ENCODE measurements at places on chromosomes 3 and 15.

DNA sequence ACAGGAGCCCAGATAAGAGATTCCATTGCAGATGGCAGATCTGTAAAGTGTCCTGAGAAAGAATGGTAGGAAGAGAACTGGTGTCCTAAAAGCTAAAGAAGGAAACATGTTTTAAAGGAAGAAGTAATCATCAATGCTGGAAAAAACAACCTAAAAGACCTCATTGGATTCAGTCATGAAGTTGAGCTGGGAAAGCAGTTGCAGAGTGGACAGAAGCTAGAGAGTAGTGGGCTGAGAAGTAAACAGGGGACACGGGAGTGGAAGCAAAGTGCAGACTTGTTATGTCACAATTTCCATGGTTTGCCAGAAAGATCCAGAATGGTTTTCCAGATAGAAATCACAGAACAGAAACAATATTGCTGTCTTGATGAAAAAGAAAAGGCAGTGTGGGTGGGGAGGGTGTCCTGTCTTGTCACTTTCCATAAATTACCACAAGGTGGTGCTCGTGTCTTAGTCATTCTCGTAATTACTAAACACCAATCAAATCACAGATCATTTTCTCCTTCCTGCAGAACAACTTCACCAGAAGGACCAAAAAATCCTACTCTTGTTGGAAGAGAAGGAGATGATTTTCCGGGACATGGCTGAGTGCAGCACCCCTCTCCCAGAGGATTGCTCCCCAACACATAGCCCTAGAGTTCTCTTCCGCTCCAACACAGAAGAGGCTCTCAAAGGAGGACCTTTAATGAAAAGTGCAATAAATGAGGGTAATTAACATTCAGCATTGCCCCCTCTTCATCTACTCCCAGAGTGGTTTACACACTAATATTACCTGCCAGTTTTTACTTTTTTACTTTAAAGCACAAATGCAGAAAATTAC lies 64.5 kb downstream of the KLHL25 start:
- DNase-seq, result peak; percentile 47

DNA sequence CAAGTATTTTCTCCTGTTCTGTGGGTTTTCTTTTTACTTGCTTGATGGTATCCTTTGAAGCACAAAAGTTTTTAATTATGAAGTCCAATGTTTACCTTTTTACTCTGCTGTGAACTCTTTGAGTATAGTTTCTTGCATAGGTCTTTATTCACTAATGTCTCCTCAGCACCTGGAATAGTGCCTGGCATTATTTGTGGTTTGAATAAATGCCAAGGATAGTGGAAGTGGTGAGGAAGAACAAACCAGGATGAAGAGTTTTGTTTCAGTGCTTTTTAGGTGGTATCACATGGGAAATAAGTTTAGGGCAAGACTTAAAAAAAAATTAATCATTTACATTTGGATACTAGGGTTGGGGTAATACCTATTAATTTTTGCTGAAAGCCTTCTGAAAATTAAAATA lies 25.7 kb downstream of the GPD1L start:
- no peak for DNase-seq

DNA sequence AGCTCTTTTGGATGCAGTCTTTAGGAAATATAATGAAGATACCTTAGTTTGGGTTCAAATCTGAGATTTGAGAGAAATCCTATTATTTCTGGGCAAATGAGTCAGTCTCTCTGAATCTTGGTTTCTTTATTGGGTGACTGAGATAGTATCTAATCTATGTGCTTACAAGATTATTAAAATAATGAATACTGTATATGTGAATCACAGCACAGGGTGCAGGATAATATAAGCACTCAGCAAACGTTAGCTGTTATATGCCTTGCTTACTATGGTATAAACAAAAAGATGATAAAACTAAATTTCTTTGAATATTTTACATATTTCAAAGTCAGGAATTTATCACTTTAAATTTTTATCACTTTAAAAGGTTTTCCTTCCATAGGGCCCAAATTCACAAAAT lies 29.6 kb downstream of the FGF7 start:
- DNase-seq, result no peak

- no peak for DNase-seq
Measured at GRCh38 chr3:31962801-31963205, 18.3 kb downstream of the OSBPL10 start.

- DNase-seq, result no peak
Measured at GRCh38 chr3:110902453-110903085, 169.0 kb upstream of the NECTIN3 start.

DNA sequence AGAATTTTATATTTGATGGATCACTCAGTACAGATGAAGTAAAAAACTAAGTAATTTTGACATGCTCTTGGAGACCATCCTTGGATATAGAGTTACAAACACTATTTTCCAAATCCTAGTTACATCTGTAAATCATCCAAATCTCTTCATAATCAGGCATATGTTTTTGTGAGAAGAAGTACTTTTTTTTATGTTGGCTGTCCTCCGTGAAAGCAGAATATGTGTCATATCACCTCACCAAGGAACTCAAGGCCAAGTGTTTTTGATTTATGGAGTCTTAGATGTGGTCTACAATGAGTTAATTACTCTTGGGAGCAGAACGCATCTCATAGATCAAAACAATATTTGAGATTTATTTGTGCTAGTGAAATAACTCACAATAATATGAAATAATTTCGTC lies 416.5 kb upstream of the TGFBR2 start:
- DNase-seq, result no peak

DNA sequence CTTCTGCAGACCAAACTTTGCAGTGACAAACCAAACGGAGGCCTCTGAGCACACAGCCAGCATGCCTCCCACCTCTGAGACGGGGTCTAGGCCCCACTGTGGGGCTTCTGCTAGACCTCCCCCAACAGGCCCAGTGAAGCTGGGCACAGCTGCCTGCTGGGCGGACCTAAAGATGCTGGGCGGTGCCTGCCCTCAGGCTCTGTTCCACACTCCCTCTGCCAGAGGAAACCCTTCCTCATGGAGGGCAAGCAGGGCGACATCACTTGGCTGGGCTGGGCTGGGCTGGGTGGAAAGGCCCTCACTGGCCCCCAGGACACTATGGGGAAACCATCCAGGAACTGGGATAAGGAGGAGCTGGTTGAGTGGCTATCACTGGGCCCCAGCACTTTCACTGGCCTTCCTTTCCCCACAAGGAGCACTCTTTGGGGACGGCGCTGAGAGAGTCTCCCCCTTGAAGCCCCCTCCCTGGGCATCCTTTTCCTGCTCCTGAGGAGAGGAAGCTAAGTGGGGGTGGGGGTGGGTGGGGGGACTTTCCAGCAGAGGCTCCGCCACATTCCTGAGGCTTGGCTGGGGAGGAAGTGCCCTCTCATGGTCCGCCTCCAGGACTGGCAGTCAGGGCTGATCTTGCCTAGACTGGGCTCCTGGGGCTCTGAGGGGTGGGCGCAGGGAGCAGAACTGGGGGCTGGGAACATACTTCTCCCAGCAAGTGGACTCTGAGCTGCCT lies 98.1 kb upstream of the HACD2 start:
- DNase-seq, result no peak

- no peak for DNase-seq
Measured at GRCh38 chr3:167228135-167228534, 152.0 kb downstream of the ZBBX start.

- no peak for DNase-seq
Measured at GRCh38 chr3:126616931-126617330, 38.0 kb downstream of the TXNRD3 start.

DNA sequence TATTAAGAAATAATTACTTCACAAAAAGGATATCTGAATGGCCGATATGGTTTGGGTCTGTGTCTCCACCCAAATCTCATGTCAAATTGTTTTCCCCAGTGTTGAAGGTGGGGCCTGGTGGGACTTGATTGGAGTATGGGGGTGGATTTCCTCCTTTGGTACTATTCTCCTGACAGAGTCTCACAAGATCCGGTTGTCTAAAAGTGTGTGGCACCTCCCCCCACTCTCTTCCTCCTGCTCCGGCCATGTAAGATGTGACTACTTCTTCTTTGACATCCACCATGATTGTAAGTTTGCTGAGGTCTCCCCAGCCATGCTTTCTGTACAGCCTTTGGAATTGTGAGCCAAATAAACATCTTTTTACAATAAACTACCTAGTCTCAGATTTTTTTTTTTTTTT lies 34.5 kb downstream of the ZBTB11 start:
- no peak for DNase-seq

GRCh38 chr3:87225659-87226058 lies 1.4 kb upstream of the CHMP2B start:
- no peak for DNase-seq

DNA sequence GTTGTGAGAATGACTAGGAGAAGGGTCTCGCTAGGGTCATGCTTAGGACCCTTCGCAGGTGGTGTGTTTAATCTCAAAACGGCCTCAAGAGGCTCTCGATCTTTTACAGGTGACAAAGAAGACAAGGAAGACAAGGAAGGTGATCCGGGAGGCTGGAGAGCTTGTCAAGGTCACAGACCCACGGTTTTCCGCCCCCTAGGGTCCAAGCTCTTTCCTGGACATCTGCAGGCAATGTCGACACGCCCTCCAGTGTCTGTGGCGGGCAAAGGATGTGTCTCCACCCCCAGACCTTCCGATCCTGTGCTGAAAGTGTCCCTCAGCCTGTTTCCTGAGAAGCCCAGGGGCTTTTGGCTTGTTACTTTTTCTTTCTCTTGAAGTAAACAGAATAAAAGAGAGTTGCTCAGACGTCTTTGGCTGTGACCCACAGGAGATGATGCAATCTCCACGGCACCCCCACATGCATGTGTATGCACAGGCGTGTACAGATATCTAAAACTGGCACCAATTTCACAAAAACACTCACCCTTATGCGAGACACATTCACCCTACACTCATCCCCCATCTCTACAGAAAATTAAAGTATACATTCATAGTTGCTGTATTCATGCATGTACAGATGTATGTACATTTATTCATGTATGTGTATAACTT lies 108.8 kb downstream of the KLF13 start:
- DNase-seq, result peak; percentile 86

- DNase-seq, result no peak
Measured at GRCh38 chr3:155244216-155244615, 49.3 kb downstream of the STRIT1 start.

- DNase-seq, result no peak
Measured at GRCh38 chr15:42158941-42159340, 2.5 kb upstream of the PLA2G4F start.

DNA sequence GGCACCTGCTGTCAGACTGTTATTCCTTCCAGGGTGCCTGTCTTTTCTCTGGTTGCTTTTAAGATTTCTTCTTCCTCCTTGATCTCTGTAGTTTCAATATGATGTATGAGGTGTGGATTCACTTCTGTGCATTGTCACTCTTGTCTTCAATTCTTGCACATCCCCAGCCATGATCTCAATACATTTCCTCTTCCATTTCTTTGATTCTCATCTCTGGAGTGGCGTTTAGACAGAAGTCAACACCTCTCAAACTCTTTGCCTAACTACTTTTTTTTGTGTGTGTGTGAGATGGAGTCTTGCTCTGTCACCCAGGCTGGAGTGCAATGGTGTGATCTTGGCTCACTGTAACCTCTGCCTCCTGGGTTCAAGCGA lies 224.4 kb upstream of the LYSMD4 start:
- no peak for DNase-seq

- DNase-seq, result no peak
Measured at GRCh38 chr15:83299462-83299861, 15.0 kb upstream of the BNC1 start.

GRCh38 chr3:64351713-64352638 lies 126.7 kb upstream of the PRICKLE2 start:
- no peak for DNase-seq

GRCh38 chr3:108053067-108053466 lies 37.8 kb downstream of the CD47 start:
- DNase-seq, result no peak

- peak; percentile 65 for DNase-seq
Measured at GRCh38 chr3:36944012-36944640, 728 bp downstream of the TRANK1 start.

- peak; percentile 24 for DNase-seq
Measured at GRCh38 chr3:197023241-197023997, 6.2 kb downstream of the MELTF start.

GRCh38 chr3:74523811-74524210 lies 90.6 kb downstream of the CNTN3 start:
- no peak for DNase-seq

DNA sequence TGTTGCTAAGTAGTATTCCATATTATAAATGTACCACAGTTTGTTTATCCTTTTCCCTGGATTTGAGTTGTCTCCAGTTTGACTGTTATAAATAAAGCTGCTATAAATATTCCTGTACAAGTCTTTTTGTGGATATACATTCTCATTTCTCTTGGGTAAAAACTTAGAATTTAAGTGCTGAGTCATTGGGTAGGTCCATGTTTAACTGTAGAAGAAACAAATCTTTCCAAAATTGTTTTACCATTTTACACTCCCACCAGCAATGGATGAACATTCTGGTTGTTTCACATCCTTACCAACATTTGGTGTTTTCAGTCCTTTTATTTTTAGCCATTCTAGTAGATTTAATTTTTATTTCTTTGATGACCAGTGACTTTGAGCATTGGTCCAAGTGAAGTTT lies 74.0 kb upstream of the TNFAIP8L3 start:
- DNase-seq, result no peak

GRCh38 chr3:36823806-36824205 lies 59.5 kb upstream of the DCLK3 start:
- DNase-seq, result no peak

- DNase-seq, result no peak
Measured at GRCh38 chr3:171965067-171965712, 74.2 kb upstream of the FNDC3B start.

DNA sequence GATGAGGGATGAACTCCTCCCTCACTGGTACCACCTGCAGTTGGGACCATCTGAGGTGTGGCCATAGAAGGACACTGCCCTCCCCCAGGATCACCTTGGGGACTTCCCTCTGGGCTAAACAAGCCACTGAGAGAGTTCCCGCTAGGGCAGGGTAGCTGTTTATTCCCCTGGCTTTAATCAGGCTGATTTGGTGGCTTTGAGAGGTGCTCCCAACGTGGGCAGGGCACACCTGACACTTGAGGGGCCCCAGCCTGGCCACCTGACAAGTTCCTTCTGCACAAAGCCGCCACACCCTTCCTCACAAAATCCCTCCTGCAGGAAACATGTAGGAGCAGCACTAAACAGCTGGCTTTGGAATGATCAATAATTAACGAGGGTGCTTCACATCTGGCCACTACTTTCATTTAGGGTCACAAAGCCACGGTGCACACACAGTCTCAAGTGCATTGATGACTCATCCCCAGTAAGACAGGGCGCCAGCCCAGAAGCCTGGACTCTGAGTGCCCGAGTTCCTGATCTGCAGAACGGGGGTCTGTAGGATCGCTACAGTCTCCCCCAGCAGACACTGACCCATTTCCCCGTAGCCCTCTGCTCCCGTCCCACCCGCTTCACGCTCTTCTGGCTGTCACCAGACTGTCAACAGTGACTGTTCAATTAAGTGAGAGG lies 75.1 kb downstream of the ATP10A start:
- no peak for DNase-seq

DNA sequence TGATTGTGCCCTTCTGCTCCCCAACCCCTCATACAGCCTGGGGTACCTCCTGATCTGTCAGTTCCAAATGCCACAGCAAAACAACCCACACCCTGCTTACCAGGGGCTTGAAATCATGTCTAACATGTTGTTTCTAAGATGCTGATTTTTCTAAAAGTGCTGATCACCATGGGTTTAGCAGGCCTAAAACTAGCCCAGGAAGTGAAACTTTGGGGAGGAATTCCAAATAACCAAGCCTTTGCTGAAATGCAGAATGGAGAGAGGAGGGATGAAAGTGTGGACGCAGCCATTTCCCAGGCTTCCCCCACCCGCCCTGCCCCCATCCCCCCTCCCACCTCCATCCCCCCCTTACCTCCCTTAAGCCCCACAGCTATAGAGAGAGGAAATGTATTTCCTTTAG lies 2.0 kb upstream of the HRH1 start:
- no peak for DNase-seq

Data from activated T-cell treated with anti-CD3 and anti-CD28 coated beads, Interleukin-2, amount 50 U/mL, for 48 hours (primary cell).